Fibroblast of skin of abdomen (primary cell): ENCODE measurements at places on chromosomes 2 and 18.

DNA sequence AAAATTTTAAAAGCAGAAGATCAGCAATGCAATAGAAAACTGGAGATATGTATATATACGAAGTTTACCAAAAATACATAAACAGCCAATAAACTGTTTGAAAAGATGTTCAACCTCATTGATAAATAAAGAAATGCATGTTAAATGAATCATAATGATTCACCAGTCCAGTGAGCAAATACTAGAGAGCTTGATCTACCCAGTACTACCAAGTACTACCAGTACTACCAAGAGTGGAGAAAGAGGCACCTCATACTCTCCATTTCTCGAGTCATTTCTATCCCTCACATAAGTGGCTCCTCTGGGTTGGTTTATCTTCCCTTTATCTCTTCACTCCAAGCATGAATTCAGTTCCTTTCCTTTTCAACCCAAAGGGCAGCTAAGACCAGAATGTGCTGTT is 138.9 kb downstream of the MREG start:
- no peak for DNase-seq

DNA sequence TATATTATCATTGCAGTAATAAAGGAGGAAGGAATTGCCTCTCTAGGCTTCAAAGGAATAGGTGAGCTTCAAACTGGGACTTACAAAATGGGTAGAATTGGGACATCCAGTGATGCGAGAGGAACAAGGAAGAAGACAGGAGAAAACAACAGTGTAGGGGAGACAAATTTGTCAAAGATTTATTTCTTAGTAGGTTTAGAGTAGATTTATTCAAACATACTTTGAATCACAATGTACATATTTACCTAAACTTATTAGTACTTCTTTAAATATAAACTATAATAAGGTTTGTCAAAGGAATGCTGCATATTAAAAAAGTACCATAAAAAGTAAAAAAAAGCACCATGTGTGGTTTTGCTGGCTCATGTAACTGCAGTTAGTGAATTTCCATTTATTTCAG is 161.4 kb upstream of the CDH2 start:
- DNase-seq: no peak

DNA sequence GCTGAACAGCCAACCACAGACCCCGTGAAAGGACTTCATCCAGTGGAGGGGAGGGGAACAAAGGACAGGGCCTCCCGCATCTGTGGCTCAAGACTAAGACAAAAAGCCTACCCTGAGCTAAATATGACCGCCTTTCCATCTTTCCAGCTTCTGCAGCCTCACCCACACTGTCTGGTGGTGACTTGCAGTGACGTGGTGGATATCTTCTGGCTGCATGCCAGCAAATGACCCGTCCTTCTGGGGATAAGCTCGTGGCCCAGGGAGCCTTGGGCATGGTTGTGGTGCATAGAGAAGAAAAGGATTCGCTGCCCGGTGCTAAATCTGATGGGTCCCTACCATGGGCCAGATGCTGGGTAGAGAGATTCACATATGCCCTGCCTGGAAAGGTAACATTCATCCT is 8.7 kb upstream of the NGEF start:
- no peak for DNase-seq

- DNase-seq: no peak
Observed at GRCh38 chr2:138691667-138692066, 88.5 kb downstream of the NXPH2 start.

GRCh38 chr2:240127191-240127750 is 8.8 kb downstream of the COPS9 start:
- DNase-seq: no peak

GRCh38 chr2:130835766-130836015 is 1.0 kb upstream of the ARHGEF4 start:
- DNase-seq: no peak

DNA sequence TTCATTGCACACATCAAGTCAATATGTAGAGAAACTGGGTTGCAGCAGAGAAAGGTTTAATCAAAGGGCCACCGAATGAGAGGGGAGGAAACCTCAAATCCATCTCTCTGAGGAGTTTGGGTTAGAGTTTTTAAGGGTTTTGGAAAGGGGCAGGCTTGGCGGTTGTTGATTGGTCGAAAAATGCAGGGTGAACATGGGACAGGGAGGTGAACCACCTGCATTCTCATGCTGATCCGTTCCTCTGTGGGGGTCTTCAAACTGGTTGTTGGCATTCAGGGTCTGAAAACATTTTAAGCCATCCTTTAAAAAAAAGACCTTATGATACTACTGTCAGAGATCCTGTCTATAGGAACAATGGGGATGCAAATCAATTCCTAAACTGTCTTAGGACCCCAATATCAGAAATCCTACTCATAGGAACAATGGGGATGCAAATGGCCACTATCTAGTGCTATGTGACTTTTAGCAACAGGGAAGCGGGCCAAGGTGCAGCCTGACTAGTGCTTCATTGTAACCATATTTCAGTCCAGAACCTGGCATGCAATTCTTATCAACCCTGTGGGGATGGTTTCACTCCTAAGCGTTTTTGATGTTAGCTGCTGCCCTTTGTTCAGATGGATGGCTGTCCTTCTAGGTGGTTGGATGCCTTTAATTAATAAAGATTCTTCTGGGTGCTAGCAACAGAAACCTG is 120.1 kb upstream of the MGAT5 start:
- DNase-seq: no peak

GRCh38 chr2:217864963-217865772 is 137.6 kb downstream of the TNS1 start:
- no peak for DNase-seq

GRCh38 chr2:15510131-15510530 is 51.0 kb downstream of the NBAS start:
- no peak for DNase-seq

DNA sequence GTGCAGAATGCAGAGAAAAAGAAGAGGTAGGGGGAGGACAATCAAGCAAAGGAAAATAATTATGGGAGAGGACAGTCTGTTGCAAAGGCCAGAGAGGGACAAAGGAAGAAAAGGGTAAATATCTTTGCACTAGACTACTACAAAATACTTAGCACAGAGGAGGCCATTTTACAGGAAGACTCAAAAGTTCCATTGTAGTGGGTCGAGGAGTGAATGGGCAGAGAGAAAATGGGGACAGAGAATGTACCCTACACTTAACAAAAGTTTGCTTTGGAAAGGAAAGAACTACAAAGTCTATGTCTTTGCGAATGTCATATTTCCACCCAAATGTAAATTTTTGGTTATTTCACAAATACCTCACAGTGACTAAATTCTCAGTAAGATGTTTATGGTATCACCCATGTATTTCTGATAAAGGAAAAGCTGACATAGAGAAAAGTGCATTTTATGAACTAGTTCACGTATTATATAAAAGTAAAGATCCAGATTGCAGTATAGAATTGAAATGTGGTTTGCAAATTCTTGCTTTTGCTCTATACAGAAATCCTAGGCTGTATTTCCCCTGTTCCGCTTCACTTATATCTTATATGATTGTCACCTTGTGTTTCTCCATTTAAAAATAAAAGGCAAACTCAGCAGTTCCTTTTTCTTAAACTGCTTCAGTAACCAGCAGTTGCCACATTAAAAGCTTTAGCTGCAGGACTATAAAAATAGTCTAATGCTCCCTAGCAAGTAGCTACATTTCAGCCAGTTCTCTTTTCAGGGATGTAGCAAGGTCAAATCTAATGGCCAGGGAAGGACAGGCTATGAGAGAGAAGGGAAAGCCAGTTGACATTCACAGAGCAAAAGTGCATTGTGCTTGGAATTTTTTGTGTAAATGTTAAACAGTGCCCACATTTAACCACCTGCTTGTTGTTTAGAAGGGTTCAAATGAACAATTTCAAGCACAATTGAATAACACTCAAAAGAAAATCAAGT is 79.7 kb upstream of the CYTIP start:
- no peak for DNase-seq

DNA sequence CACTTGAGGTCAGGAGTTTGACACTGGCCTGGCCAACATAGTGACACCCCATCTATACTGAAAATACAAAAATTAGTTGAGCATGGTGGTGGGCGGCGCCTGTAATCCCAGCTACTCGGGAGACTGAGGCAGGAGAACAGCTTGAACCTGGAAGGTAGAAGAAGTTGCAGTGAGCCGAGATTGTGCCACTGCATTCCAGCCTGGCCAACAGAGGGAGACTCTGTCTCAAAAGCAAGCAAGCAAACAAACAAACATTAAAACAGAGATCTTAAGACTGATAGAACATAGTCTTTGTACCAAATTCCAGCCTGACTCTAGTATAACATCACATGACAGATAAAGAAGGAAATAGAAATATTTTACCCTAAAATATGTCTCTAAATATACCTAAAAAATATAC is 168.1 kb downstream of the PTPRM start:
- no peak for DNase-seq

- no peak for DNase-seq
Observed at GRCh38 chr2:102000813-102001766, 9.3 kb downstream of the IL1R2 start.

DNA sequence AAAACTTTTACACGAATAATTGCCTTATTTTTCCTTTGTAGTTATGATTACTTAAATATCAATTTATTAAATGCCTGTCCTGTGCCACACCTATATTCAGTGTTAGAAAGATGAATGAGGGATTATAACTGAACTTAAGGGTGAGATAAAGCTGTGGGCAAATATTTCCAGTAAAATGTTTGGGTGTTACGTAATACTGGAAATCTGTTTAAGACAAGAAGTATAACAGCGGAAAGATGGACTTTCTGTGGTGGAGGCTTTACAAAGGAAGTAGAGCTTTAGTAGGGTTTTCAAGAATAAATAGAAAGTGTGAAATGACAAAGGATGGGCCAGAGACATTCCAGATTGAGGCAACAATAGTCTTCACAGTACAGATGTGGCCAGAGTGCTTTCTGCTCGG is 927.0 kb downstream of the DPP10 start:
- DNase-seq: no peak

DNA sequence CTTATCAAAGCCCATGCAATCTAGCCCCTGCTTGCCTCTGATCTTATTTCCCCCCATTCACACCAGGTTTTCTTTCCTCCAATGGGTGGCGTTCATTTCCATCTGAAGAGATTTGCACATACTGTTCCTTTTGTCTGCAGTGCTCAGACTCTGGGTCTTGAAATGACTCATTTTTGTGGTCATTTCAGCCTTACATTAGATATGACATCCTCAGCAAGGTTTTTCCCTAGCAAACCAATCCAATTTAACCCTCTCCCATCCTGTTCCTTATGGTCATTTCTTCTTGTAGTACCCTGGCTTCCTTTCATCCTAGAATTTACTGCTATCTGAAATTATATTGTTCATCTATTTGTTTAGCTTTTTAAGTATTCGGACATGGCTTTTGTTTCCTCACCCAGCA is 42.5 kb upstream of the SCN1A start:
- DNase-seq: peak; percentile 31

DNA sequence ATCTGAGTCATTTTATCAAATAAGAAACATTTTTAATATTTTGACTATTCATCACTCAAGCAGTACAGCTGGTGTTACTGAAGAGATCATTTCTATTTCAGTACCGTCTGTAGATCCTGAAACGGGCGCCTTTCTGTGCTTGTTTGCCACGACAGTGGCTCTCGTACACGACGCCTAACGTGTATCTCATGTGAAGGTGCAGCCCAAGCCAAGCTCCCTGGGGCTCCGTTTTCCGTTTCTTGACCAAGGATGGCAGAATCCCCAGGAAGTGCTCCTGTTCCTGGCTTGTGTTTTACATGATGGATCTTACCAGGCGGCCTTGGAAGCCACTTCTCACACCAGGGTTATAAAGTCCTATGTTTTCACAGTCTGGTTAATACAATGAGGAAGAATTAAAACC is 320.6 kb downstream of the GBX2 start:
- DNase-seq: no peak

GRCh38 chr2:88182721-88183120 is 12.6 kb downstream of the THNSL2 start:
- DNase-seq: no peak

- peak; percentile 86 for DNase-seq
Observed at GRCh38 chr2:200042102-200042735, 86.8 kb downstream of the MAIP1 start.

DNA sequence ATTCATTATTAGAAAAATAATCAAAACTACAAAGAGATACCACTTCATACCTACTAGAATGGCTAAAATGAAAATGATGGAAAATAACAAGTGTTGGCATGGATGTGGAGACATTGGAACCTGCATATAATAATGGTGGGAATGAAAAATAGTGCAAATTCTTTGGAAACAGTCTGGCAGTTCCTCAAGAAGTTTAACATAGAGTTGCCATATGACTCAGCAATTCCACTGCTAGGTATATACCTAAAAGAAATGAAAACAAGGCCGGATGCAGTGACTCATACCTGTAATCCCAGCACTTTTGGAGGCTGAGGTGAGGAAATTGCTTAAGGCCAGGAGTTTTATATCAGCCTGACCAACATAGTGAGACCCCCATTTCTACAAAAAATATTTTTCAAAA is 41.6 kb upstream of the ACYP2 start:
- DNase-seq: peak; percentile 20

GRCh38 chr18:61854578-61855448 is 38.0 kb downstream of the RNF152 start:
- peak; percentile 26 for DNase-seq

GRCh38 chr2:209113026-209113425 is 310.8 kb upstream of the MAP2 start:
- no peak for DNase-seq

DNA sequence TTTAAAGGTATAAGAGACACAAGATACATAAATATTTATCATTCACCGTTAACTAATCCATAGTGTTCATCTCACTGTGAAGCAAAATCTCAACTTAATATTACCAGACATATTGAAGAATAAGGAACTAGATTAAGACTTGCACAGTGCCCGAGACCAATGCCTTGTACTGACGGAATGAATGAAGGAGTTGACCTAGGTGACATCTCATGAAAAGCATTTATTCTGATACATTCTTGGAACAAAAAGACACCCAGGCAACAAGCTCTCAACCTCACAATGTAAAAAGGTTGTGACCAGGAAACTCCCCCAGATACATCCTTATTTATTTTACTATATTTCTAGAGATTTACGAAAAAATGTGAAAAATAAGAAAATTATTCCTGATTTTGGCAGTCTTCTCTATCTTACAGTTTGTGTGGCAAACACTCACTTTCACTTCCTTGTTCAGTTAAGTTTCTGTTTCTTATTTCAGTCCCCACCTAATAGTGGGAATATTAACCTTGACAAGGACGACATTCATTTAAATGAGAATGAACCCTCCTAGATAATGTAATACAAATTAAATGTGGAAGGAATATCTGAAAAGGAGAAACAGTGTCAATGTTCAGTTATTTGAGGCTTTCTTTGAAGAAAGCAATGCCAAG is 28.4 kb downstream of the M1AP start:
- no peak for DNase-seq

DNA sequence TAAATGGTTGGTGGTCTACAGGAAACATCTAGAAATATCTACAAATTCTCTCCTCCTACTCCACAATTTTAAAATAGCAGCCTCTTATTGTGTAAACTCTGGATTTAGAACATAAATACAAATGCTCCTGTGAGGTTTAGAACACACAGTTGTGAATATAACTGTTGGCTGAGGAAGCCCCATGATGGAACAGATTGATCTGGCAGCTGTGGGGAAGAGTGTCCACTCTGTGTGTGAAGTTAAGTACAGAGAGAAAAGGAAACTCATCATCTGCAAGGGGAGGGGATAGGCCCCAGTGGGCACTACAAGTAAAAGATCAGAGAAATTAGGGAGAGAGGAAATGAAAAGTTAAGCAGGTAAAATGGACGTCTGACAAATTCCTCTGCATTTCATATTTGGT is 422.7 kb upstream of the FSHR start:
- DNase-seq: no peak
